ENCODE measurements at places on chromosomes 4 and X.

DNA sequence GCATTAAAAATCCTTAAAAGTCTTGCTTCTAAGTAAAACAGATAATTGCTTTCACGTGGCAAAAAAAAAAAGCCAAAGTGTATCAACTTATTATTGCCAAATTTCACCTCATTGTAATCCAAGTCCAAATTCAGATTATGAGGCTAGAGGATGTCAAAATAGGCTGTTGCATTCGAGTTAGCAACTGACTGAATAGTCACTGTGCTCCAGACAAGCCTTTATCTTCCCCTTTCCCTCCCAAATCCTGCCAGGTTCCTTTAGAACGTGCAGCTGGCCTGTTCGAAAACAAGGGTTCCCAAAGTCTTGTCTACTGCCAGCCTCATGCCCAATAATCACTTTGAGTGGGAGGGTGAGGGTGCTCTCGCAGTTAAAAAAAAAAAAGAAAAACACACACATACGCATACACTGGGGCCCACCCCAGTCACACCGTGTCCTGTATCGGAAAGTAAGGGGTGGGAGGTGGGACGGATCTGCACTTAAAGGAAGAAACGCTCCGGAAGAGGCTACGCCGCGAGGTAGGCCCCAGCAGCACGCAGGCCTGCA, 603 bp downstream of the MAD2L1 start:
- DNase-seq, result no peak

DNA sequence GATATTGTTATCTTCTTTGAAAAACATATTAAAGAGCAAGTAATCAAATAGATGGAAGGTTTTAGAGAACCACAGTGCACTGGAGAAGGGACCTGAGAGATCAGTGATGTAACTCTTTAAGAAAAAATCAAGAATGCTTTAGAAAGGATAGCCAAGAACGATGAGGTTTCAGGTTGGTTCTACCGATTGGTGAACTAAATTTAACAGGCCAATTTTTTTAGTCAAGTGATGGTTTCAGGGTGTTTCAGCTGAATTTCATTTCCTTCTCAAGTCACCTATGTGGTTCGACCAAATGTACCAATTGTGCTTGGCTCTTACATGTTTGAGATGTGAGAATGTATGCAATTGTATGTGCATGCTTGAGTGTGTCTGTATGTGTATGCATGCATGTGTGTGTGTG, 26.5 kb downstream of the HS3ST1 start:
- no peak for DNase-seq

GRCh38 chr4:78684325-78685079, 91.6 kb upstream of the BMP2K start:
- DNase-seq, result no peak

DNA sequence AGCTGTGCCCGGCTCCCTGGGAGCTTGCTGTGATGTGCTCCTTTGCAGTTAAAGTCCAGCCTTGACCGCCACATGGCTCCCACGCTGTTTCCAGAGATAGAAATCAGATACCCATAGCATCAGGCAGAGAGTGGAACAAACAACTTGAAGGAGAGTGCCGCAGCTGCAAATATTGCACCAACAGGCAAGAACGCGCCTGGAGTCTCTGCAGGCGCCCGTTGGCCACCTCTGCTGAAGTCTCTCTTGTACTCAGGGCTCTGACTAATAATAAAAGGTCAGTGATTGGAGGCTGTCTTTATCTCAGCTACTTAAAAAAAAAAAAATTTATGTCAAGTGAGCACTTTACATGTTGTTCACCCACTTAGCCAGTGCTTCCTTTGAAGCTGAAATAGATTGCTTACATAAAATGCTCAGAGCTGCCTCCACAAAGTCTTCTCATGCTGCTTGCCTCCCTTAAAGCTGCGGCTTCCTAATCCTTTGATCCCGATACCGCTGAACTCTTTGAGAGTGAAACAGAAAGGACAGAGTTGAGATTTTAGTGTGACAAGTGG, 30.9 kb upstream of the TENM3 start:
- no peak for DNase-seq

- DNase-seq, result peak; percentile 19
Observed at GRCh38 chr4:146521541-146522097, at the start of gene SLC10A7. TSS of gene SLC10A7 (minus strand) at chr4:146521940. CDS start at chr4:146521717, 223 bp downstream.

DNA sequence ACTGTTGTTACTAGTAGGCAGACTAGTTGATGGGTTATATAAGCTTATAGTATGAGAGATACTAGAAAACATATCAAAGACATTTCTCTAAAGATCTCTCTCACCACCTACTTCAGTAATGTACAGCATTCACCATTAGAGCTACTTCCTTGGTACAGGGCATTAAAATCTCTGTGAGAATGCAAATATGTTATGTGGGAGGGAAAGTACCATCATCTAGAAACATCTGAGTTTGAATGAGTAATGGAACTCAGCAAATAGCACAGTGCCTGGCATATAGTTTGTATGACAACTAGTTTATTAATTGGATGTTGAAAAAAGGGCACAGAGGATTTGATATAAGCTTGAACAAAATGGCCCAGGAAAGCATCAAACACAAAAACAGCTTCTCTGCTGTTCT, 211.1 kb downstream of the GLUD2 start:
- no peak for DNase-seq

DNA sequence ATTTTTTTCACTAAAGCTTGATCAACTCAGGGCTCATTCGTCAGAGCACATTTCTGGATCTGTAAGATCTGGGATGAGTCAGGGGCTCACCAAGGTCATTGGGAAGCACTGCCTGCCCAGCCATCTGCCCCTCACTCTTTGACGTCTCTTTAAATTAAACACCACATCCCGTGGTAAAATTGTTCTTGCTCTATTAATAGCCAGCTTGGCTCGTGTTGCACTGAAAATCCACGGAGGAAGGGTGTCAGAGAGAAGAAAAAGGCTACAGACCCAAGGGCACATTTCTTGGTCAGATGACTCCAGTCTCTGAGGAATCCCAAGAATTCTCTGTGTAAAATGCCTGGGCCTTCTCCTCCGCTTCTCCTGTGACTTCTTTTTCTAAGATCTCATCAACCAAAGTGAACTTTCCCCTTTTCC, 45.7 kb upstream of the GATB start:
- peak; percentile 85 for DNase-seq

GRCh38 chrX:40245488-40246071, 147.8 kb upstream of the BCOR start:
- no peak for DNase-seq

- peak; percentile 35 for DNase-seq
Observed at GRCh38 chr4:14294611-14295010, 667.1 kb upstream of the BOD1L1 start.

GRCh38 chr4:41757521-41758156, 9.1 kb upstream of the PHOX2B start:
- DNase-seq, result no peak

DNA sequence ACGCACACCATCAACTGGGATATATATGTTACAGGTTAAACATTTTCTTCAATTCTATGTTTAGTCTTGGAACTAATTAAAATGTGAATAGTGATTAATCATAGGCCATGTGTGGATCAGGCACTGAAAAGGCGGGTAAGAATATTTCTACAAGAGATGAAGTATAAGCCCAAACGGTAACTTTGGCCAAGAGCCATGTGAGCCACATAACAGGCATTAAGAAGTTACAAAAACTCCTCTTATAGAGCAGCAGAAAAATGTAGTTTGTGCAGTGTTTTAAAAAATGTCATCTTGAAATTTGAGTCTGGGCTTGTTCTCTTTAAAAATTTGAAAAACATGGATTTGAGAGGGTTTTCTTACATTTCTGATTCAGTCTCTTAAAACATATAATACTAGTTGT, 521.8 kb upstream of the DIPK2B start:
- DNase-seq, result no peak

DNA sequence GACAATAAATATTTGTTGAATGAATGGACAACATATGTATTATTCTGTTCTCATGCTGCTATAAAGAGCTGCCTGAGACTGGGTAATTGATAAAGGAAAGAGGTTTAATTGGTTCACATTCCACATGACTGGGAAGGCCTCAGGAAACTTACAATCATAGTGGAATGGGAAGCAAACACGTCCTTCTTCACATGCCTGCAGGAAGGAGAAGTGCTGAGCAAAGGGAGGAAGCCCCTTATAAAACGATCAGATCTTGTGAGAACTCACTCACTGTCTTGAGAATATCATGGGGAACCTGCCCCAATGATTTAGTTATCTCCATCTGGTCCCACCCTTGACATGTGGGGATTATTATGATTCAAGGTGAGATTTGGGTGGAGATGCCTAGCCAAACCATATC, 233.9 kb upstream of the AADAT start:
- no peak for DNase-seq

Data from GM04503 (cell line).